CD4-positive, alpha-beta T cell (primary cell): ENCODE measurements at places on chromosomes 12 and 14.

GRCh38 chr12:60535363-60535762 is 939.5 kb downstream of the SLC16A7 start:
- no peak for DNase-seq

DNA sequence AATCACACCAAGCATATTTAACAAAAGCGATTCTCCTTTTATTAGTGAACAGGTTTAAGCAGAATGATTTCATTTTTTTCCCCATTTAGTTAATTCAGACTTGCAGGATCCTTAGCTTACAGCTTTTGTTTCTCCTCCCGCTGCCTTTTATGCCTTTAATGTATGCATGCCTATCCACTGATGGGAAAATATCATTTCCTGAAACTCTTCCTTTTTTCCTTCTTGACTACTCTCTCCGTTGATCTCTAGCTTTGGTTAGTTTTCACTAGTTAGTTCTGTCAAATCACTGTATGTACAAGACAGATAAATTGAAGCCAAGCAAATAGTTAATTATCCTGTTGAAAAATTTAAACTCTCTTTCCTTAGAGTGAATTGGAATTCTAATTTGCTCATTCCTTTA is 26.3 kb downstream of the NKX2-1 start:
- DNase-seq: no peak

DNA sequence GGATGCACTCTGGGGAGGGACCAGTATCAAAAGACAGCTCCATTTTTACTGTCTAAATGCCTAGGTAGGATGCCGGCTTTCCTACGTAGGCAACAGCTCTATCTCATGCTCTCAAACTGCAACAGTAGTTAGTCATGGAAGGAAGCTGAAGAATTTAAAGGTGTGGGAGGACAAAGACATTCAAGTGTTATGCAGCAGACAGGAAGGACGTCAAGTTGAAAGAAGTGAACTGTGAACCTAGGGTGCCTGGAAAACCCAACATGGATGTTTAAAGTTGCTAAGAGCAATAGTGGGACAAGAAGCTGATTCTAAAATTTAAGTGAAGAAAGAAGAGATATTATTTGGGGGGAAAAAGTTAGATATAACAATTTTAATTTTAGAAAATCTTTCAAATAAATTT is 5.9 kb downstream of the SEC23A start:
- DNase-seq: peak; percentile 12

- DNase-seq: no peak
These were observed 10.6 kb downstream of the SIX4 start for GRCh38 chr14:60713513-60713912.

DNA sequence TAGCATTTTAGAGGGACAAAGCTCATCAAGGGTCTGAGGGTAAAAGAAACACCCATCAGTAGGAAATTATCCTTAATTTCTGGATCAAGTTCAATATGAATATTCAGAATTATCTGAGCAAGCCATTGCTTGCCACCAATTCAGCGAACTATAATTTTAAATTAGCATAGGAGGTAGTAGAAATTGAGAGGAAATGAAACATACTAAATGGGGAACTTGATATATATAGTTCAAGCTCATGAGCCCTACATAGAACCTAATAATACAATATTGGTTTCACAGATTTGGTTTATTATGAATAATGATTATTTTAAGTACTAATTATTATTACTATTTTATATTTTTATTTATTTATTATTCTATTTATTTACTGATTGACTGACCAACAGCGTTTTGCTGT is 42.1 kb upstream of the GXYLT1 start:
- DNase-seq: no peak

- no peak for DNase-seq
These were observed 96.4 kb upstream of the SOX5 start for GRCh38 chr12:24045816-24046257.

DNA sequence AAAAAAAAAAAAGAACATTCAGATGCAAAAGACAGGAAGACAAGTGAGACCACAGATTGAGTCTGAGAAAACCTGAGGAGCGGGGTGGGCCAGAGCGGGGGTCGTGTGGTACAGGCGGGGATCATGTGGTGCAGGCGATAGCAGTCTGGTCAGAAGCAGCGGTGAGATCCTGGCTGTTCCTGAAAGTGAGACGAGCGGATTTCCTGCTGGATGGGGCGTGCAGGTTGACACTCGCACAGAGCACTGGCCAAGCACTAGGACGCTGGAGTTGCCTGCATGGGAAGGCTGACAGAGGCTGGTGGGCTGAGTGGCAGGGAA is 35.7 kb downstream of the CDC42BPB start:
- no peak for DNase-seq

DNA sequence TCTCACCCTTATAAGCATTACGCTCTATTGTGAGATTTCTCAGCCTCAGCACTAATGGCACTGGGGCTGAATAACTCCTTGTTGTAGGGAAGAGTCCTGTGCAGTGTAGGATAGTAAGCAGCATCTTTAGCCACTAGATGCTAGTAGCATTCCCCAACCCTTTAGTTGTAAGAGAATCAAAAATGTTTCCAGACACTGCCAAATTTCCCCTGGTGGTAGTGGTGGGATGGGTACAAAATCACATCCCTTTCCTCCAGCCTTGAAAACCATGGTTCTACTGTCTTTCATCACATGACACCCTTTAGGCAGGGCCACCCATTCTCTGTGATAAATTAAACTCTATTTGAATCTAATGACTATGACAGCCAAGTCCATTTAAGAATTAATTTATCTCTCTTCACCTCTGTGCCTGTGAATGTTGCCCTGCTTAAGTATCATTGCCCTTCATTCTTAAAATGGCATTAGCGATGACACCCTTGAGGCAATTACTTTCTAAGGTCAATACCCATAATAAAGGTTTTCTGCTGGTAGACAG is 199.4 kb downstream of the ANO4 start:
- no peak for DNase-seq

DNA sequence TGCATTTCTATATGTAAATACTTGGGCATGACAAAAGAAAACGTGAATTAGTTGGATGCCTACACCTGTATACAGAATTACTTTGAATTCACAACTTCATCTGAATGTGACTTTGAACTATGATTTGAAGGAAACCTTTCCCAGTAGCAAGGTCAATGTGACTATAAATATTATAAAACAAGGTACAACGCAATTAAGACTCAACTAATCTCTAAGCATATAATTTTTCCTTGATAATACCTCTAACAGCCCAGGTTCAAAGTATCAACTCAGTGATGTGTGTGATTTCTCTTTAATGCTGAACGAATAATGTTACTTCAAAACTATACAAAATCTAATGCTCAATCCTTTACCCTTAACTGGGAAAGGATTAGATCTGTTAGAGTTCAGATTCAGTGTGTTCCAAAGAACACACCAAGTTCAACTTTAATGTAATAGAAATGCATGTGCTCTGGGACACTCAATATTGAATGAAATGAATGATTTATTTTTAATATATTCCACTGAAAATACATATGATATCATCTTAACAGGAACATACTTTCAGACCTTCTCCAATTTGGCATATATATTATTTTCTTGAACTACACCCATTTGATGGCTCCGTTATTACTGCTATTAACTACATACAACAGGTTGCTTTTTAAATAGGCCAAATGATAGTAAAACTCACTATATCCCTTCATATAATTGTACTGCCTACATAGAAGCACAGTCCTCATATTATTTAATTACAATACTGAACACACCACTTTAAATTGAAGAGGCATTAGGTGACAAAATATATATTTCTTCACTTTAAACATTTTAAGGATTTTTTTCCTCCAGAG is 40.1 kb upstream of the MTERF2 start:
- DNase-seq: no peak

- DNase-seq: peak; percentile 5
These were observed 13.7 kb downstream of the SLC25A47 start for GRCh38 chr14:100336618-100337530.

- no peak for DNase-seq
These were observed 105.3 kb downstream of the SAMD4A start for GRCh38 chr14:54672181-54672580.
